ENCODE measurements at places on chromosomes 2 and 18.

- DNase-seq, result no peak
Observed at GRCh38 chr18:6255116-6255705, 159.5 kb downstream of the L3MBTL4 start.

GRCh38 chr2:227394401-227394800 lies 6.7 kb upstream of the SCYGR1 start:
- DNase-seq, result no peak

- no peak for DNase-seq
Observed at GRCh38 chr2:19673213-19673791, 228.5 kb downstream of the TTC32 start.

DNA sequence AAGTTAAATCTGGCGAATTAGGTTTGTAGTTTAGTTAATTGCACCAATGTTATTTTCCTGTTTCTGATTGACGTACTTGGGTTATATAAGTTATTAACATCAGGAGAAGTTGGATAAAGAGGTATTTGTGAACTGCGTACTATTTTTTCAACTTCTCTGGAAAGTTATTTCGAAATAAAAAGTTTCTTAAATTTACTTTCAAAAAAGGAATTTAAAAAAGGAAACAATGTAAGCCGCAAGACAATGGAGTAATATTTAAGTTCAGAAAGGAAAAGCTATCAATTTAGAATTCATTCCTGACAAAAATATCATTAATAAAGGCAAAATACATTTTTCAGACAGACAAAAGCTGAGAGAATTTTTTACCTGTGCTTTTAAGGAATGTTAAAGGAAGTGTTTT lies 47.7 kb downstream of the RAB10 start:
- DNase-seq, result no peak

DNA sequence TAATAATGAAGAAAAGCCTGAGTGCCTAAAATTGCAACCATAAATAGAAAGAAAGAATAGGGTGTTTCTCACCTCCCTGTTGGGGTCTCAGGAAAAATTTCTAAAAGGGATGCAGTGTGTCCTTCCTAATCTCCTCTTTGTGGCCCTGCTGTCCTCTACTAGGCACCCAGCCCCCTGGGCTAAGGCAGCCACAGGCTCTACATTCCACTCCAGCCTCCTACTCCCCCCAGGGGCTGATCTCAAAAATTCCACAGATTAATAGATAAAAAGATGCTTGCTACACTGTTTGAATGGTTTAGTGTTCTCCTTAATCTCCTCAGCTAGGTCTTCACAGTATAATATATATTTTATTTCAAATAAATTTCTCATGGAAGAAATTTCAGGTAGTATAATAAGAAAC lies 17.6 kb downstream of the SATB2 start:
- no peak for DNase-seq

GRCh38 chr2:215188078-215188477 lies 49.7 kb upstream of the ABCA12 start:
- DNase-seq, result no peak

GRCh38 chr2:154771664-154772284 lies 73.3 kb downstream of the KCNJ3 start:
- DNase-seq, result no peak

GRCh38 chr18:48059455-48060010 lies 129.1 kb upstream of the SMAD2 start:
- DNase-seq, result no peak

DNA sequence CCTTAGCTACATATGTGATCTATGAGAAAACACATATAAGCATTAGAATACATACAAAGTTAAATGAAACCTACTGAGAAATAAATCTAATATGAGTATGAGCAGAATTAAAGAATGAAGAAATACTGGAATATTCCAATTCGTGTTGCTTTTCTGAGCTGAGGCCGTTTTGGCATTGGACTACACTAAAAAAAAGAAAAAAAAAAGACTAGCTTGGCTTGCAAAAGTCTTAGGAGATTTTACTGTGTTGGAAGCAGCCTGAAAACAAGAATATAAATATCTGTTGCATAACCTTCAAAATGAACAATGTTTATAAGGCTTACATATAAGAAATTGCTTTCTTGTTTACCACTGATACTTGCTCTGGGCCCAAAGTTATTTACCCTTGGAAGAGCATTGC lies 562.8 kb downstream of the TMEM182 start:
- DNase-seq, result no peak

GRCh38 chr2:17086990-17087389 lies 421.4 kb upstream of the CYRIA start:
- no peak for DNase-seq

DNA sequence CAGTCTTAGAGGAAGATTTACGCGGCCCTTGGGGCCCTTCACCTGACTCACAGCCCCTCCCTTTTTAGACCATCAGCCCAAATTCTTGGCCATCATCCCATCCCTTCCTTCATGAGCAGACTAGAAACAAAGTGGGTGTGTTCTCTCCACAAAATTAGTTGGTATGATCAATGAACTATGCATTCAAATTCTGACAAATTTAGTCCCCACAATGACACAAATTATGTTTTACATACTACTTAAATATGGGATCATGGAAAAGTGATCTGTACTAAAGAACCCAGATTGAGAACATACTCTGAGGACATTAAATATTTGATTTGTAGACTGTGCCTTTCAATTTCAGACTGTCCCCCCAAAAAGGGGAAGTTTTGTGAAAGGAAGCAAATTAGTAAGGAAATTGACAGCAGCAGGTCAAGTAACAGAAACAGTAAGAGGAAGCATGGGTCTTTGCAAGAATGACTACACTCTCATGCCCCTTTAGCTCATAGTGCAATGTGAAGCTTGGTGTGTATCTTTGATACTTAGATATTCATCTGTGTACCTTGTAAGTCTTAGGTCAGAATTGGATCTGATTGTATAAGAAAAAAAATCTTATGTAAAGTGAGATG lies 2.2 kb upstream of the MAPRE2 start:
- no peak for DNase-seq

DNA sequence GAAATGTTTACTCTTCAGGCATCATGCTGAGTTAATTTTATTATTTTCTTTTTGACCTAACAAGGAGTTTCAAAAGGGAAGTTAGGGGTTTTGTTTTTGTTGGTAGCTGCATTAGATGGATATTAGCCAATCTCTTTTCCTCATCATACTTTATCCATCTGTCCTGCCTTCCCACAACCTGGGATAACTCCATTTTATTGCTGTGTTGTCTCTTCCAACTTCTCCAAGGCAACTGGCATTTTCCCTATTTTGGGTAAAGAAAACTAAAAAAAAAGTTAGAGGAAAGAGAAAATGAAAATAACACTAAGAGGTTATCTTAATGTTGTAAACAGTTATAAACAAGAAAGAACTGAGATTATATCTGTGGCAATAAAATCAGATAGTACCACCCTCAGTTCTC lies 147.0 kb downstream of the PID1 start:
- DNase-seq, result no peak

DNA sequence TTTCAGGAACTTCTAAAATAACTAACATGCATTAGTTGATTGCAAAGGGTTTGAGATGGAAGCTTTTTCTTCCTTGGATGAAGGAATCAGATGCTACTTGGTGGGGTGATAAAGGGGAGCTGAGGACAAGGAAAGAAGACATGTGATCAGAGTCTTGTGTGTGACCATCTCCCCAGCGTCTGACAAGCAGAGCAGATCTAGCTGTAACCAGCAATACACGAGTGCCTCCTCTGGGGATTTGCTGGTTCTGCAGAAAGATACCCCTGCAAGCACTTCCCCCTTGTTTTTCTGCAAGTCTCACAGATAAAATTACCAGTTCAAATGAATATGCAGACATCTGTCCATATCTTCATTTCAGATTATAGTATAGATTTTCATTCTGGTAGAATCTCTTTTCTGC lies 2.7 kb downstream of the CDH7 start:
- no peak for DNase-seq

GRCh38 chr2:9573840-9574239 lies 18.2 kb upstream of the ADAM17 start:
- DNase-seq, result no peak

DNA sequence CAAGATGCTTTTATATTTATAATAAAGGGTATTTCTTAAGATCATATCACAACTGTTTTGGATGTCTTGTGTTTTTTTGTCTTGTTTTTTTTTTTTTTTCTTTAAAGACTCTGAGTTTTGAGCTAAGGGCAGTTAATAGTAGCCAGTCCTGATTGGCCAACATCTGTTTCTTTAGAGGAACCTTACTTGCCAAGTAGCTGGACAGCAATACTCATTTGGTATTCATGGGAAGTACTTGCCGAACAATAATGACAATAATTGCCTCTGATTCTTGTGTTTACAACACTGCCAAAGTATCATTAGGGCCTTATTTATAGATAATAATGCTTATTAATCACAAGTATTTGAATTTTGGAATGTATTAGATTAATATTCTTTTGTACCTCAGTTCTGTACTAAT lies 17.1 kb upstream of the POU3F3 start:
- DNase-seq, result no peak

- no peak for DNase-seq
Observed at GRCh38 chr18:77403969-77404535, 154.4 kb downstream of the GALR1 start.

DNA sequence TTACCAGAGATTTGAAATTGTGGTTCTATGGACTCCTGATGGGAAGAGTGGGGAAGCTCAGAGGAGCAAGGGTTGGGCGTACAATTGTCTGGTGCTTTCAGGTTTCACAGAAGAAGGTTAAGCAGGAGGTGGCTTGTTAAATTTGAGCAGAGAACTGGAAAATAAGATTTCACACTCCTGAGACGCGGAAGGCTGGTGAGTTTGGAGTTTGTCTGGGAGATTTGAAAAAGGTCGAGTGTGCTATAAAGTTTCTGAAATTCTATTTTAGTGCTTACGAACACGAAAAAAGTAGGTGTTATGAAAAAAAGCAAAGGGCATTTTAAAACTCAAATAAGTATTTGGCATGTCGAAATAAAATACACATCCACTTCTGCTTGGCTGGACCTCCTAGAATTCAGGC lies 170.1 kb downstream of the MEIS1 start:
- DNase-seq, result no peak

GRCh38 chr2:187842978-187843847 lies 289.0 kb upstream of the TFPI start:
- no peak for DNase-seq

GRCh38 chr18:58532298-58532697 lies 96.6 kb downstream of the ALPK2 start:
- no peak for DNase-seq

- no peak for DNase-seq
Observed at GRCh38 chr18:75202696-75203365, 6.1 kb downstream of the PTGR3 start.
